ENCODE measurements at places on chromosomes 2 and 18.

DNA sequence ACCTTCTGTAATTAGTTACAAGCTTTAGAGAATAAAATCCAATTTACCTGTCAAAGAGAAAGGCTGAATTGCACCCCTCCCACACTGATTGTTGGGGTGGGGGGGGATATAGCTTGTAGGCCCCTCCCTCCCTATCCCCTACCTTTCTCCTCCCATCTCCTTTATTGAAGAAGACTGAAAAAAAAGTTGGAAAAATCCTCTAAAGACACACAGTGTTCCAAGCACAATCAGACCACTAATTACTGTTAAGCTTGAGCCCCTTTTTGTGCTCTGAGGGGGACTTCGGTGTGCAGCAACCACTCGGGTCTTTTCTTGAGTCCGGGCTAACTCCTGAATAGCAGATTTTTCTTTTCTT, 43.0 kb upstream of the FZD5 start:
- no peak for DNase-seq

GRCh38 chr2:234091432-234091879, 41.0 kb downstream of the SPP2 start:
- DNase-seq: no peak

GRCh38 chr2:96264656-96265348, 995 bp downstream of the TMEM127 start:
- no peak for DNase-seq

GRCh38 chr2:109646961-109647360, 32.8 kb downstream of the SOWAHC start:
- DNase-seq: no peak

DNA sequence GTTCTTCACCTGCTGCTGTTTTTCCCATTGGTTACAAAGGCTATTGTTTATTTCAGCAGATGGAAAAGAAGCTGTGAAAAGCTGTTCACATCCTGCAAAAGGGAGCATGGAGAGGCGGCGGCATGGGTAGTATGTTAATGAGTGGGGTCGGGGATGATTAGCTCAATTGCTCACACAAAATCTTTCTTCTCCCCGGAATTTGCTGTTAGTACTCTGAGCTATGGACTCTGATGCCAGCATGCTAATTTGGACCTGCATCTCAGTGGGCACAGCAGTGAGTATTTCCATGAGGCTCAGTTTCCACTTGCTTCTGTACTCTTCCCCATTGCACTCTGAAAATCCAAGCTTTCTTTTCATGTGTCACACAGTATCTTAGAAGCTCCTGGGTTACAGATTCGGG, 61.6 kb downstream of the DNER start:
- DNase-seq: no peak

DNA sequence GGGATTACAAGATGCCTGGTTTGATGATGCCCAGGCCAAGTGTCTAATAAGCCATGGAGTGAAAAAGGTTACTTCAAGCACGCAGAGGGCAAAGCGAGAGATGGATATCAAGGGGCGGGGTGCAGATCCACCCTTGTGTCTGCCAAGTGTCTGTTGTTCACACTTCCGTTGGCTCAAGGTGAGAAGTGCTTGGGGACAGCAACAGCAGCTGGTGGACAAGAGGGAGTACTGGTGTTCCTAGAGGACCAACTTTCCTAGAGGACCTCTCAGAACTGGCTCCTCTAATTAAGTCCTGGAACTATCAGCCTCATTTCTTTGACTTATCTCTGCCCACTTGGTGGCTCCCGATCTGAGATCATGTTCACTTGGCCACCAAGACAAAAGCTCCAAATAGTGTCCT, 299.1 kb downstream of the PRKCE start:
- no peak for DNase-seq

DNA sequence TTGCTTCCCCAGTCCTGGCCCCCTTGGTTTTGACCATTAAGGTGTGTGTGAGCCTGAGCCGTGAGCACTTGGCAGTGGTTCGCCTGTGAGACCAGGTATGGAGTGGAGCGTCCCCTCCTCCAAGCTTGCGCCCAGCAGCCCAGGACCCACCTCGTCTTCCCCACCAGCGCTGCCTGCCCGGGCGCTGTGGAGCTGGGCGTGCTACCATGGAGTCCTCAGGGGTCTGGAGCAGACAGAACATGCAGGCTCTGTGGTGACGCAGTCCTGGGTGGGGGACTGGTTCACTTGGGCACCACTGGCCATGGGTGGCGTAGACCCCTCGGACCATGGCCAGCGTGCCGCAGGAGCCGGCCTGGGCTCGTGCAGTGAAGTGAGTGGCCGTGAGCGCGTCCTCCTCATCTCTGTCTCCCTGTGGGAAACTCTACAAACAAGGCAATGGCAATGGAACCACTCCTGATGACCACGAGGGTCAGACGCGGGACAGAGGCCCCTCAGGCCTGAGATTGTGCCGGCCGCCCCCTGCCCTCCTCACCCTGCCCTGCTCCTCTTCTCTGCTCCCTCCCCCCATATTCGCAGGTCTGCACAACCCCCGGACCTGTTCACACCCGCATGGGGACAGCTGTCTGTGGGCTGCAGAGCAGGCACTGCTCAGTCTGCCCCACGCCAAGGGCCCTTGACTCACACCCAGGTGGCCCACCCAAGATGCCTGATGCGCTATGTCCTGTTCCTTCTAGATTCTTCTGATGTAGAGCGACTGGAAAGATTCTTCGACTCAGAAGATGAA, 15.0 kb downstream of the DTYMK start:
- DNase-seq: no peak

DNA sequence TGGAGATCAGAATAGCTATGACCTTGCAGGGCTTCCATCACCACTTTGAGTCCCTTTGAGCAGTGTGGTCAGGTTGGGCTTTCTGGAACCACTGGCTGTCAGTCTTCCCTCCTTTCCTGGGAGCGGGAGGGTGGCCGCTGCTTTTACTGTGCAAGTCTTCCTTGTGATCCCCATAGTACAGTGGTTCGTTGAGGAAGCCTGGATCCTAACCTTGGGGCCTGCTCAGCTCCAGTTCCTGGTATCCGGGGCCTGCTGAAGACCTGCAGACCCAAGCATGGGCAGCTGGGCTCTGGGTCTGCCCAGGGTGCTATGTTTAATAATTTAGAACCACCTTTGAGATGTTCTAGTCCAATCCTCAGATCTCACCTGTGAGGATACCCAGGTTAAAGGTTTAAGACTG, 104.2 kb downstream of the CLIP4 start:
- DNase-seq: no peak

DNA sequence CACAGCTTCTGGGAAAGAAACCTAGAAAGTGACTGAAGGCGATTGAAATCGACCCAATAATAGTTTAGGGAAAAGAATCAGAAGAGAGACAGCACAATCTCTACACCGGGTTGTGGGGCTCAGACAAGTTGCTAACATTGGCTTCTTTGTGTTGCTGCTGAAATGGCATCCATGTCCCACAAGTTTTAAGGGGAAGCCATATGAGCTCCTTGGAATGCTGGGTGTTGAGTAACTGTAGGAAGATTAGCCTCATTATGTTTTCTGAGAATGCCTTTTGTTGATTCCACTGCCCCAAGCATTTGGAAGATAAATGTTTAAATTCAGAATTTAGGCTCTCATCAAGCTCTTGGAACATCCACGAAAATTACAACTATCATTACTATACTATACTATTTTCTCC, 73.4 kb upstream of the NEUROD1 start:
- no peak for DNase-seq

GRCh38 chr2:137968477-137969417, 4.5 kb downstream of the HNMT start:
- no peak for DNase-seq

- no peak for DNase-seq
Observed at GRCh38 chr18:12028040-12028628, 46.8 kb downstream of the IMPA2 start.

- DNase-seq: peak; percentile 14
Observed at GRCh38 chr2:95300450-95300849, 3.3 kb downstream of the KCNIP3 start.

DNA sequence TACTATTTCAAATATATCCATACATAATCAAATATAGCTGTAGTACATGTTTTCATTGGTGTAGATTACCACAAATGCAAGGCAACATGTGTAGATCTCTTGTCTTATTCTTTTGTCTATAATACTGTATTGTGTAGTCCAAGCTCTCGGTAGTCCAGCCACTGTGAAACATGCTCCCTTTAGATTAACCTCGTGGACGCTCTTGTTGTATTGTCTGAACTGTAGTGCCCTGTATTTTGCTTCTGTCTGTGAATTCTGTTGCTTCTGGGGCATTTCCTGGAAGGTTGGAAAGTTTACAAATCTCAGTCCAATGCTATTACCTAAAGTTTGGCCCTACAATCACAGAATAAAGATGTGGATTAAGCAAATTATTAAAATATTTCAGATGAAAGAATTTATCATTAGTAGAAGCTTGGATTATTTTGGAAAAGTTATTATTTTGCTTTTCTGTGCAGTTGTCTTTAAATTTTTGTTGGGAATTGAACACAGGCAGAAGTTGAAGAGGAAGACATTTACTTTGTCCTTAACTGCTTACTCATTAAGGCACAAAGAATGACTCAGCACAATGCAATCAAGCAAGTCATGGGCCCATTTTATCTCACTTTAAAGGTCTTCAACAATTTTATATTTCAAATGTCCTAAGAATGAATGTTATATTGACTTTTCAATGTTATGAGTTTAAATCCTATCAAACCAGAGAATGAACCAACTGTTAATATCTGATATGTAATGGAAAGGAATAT, 103.4 kb upstream of the CAVIN2 start:
- DNase-seq: no peak

DNA sequence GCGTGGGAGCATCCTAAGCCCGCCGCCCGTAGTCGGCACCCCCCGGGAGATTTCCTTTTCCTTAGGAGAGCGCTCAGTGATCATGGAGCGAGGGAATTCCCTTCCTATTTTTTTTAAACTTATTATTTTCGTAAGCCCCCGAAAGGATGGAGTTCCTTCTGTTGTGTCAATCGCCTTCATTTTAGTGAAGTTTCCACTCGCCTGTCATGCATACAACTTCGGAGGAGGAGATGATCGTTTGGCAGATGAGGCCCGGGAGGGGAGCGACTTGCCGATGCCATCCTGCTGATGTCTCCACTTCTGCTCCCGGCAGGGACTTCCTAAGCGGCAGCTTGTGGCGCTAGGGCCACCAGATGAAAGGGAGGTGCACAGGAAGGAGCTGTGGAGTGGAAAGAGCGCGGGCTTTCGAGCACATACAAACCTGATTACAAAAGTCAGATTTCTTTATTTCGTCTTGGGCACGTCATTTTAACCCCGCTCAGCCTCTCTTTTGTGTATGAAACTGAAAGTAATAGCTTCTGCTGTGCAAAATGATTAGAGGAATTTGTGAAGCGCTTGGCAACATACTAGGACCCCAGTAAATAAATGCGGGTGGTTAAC, at the start of gene ADGRF3:
Gene ADGRF3, minus strand, starts transcription at position 336 of the 600 bp plus-strand sequence. CDS start 555 bp downstream, outside the sequence.
- peak; percentile 40 for DNase-seq

GRCh38 chr2:42967959-42968674, 175.7 kb upstream of the HAAO start:
- DNase-seq: no peak

- DNase-seq: no peak
Observed at GRCh38 chr2:214575030-214575429, 164.2 kb downstream of the VWC2L start.

- no peak for DNase-seq
Observed at GRCh38 chr2:8021921-8022320, 659.9 kb upstream of the ID2 start.

Data from urinary bladder (tissue), 4 donors.